ENCODE measurements at places on chromosomes 1 and 21. TPM values are rescaled to one million over a fixed set of nuclear protein-coding genes. Genes with fewer than 3 reads are reported as not detected.
A peak's percentile ranks its signal among the peaks of the same experiment; 100 is the strongest.

LENEP gene
- not detected for total RNA-seq

CCDC27 gene
- total RNA-seq: not detected

UMODL1 gene
- 0.85 TPM for total RNA-seq

CYP2J2 gene
- 0.30 TPM for total RNA-seq

SMCP gene
- total RNA-seq: not detected

C1orf53 gene
- total RNA-seq: not detected

- no peak for DNase-seq
Measured at GRCh38 chr1:79633456-79633855, 626.9 kb upstream of the ADGRL4 start.

- no peak for DNase-seq
Measured at GRCh38 chr1:101360506-101360905, 123.7 kb downstream of the S1PR1 start.

- no peak for DNase-seq
Measured at GRCh38 chr1:231793893-231794292, 167.3 kb downstream of the DISC1 start.

DNA sequence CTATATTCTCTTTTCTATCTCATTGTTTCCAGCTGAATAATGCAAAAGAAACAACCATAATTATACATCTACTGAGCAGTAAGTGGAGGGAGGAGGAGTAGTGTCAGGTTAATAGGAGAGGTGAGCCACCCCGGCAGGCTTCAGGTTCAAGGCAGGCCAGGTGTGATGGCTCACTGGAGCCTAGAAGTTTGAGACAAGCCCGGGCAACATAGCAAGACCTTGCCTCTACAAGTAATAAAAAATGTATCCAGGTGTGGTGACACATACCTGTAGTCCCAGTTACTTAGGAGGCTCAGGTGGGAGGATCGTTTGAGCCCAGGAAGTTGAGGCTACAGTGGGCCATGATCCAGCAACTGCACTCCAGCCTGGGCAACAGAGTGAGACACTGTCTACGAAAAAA lies 1.9 kb upstream of the DIP2A start:
- no peak for DNase-seq

- DNase-seq: no peak
Measured at GRCh38 chr1:226373376-226373775, 34.5 kb downstream of the PARP1 start.

- no peak for DNase-seq
Measured at GRCh38 chr1:192749349-192749748, 59.5 kb upstream of the RGS2 start.

DNA sequence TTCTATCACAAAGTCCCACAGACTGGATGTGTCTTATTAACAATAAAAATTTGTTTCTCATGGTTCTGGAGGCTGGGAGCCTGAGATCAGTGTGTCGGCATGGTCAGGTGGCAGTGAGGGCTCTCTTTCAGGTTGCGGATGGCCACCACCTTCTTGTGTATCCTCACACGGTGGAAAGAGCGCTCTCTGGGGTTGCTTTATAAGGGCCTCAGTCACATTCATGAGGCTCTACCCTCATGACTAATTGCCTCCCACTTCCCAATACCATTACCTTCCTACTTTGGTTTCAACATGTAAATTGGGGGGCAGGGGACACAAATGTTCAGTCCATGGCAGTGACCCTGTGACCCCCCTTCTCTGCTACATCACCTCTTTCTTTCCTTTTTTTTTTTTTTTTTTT lies 20.7 kb upstream of the MX1 start:
- no peak for DNase-seq

DNA sequence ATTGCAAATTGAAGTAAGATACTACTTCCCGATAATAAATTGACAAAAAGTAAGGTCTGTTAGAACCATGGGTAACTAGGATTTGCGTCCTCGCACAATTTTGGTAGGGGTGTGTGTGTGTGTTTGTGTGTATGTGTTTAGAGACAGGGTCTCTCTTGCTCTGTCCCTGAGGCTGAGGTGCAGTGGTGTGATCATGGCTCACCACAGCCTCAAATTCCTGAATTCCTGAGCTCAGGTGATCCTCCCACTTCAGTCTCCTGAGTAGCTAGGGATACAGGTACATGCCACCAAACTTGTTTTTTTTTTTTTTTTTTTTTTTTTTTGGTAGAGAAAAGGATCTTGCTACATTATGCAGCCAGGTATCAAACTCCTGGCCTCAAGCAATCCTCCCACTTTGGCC lies 209.2 kb upstream of the ESRRG start:
- no peak for DNase-seq

DNA sequence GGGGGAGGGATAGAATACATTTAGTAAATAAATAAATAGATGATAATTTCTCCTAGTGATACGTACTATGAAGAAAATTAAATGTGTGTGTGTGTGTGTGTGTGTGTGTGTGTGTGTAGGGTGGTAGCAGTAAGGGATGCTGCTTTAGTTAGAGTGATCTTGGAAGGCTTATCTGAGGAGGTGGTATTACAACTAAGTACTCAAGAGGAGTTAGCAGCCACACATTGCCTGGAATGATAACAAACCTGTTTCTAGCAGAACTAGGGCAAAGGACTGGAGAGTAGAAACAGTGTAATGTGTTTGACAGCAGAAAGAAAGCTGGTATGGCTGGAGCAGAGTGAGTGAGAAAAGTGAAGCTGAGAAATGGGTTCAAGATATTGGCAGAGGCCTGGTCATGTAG lies 58.3 kb upstream of the FASLG start:
- DNase-seq: no peak

DNA sequence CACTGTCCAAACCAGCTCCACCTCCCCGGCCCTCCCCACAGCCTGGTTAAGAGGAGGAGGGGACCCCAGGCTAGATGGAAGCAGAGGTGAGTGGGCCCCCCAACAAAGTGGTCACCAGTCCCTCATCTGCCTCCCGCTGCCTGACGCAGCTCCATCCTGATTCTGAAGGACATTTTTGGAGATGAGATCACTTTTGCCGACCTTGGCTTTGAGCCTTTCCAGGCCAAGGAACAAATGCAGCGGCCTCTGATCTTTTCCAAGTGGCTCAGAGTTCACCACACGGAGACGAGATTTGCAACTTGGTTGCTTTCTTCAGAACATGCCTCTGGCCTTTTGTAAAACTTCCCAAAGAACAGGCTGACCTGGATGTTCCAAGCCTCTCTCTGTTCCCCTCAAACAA lies 223.1 kb downstream of the NPHP4 start:
- DNase-seq: peak; percentile 15

DNA sequence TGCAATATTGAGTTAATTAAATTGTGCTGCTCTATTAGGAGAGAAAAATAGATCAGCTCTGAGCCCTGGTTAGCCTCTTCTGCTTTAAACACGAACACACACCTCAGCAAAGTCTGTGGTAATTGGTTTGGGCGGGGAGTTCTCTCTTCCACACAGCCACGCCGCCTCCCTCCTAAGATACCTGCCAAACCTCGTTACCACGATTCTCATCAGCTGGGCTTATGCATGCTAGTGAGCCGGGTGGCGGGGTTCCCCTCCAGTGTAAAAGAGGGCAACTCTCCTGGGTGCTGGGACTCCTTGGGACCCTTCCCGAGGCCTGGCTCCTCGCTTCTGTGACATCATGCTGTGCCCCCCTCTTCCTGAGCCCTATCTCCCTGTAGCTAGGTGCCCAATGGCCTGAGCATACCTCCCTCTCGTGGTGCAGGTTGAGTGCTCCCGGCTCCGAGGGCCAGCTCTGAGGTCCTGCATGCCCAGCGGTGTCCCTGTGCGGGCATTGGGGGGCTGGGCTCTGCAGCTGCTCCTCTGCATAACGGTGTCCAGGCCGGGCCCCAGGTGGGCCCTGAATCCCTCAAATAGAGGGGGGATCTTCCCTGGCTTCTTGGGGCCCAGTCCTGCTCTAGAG lies 182.9 kb downstream of the PRDM16 start:
- no peak for DNase-seq
